Retinal pigment epithelial cell (primary cell): ENCODE measurements at places on chromosomes 3 and 15.

DNA sequence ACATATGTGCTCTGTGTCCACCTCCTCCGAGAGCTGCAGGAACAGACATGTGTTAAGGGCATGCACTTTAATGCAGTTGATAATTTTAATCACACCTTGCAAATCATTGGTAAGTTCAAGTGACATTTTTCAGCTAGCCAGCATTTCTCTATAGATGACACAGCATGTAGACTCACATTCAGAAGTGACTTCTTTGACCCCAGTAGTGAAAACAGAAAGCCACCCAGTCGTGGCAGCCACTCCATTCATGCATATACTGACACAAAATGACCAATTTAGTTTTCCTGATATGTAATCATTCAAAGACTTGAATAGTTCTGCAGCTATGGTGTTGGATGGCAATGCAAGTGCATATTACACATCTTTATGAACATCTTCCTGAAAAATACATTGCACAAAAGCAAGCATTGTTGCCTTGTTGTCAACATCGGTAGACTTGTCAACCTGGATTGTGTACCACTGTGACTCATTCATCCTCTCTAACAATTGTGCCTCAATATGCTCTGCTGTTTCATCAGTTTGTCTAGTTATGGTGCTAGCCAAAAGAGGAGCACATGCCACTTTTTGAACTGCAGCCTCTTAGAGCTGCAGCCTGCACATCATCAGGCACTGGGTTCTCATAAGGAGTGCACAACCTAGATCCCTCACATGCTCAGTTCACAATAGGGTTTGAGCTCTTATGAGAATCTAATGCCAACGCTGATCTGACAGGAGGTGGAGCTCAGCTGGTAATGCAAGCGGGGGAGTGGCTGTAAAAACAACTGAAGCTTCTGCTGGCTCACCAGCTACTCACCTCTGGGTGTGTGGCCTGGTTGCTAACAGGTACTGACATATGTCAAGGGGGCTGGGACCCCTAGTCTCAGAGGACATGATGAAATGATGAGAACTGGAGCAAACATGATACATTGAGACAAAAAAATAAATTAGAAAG, 622.0 kb downstream of the PYDC2 start:
- no peak for DNase-seq

DNA sequence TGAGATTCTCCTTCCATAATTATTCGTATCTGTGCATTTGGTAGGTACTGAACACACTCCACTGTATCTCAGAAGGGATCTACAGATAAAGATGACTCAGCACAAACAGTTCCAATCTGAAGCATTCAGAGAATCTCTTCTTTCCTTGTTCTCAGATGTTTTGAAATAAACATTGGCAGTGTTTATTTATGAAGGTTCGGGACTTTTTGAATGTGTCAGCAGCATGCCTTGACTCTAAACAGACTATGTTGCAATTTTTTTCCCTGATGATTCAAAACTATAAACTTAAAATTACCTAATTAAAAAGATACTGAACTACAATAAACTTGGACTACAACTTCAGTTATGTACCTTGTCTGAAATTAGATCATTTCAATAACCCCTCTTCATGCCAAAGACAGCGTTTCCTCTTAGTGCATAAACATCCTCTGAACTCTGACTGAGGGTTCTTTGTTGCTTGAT, 612.9 kb upstream of the TBL1XR1 start:
- DNase-seq: no peak

DNA sequence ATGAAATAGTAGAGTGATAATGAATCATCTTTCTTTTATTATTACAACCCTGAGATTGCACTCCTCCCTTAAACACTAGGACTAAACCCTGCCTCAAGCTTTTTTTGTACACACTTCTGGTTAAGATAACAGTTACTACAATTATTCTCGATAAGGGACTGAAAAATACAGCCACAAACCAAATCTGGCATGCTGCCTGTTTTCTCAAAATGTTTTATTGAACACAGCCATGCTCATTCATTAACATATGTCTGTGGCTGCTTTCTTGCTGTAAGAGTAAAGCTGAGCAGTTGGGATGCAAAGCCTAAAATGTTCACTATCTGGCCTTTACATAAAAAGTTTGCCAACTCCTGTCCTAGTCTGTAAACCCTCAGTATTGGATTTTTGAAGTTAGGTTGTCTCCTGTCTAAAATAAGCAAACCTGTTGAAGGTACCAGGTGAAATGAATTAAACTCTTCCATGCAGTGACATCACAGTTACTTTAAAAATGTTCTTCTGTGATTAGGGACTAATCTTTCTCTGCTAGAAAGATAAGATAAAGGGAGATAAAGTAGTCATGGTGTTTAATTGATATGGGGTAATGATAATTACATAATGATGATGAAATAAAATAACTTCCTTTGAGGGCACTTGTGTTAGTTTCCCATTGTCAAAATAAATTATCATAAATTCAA, 218.2 kb downstream of the STXBP5L start:
- DNase-seq: no peak

DNA sequence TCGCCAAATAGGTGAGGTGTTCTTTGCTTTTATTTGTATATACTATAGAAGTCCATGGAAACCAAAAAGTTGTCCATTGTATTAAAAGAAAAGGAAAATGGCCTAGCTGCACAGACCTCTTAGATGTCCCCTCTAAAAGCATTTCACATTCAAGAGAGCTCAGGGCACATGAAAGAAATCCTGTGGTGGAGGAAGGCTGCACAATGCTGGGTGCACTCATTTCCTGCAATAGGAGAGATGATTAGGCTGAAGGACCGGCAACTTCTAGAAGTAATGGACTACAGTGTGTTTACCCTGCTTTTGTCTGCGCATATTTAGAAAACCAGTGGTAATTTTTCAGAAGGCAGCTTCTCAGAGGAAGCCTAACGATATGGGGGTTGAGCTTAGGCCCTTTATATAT, 25.4 kb downstream of the PPM1L start:
- no peak for DNase-seq

DNA sequence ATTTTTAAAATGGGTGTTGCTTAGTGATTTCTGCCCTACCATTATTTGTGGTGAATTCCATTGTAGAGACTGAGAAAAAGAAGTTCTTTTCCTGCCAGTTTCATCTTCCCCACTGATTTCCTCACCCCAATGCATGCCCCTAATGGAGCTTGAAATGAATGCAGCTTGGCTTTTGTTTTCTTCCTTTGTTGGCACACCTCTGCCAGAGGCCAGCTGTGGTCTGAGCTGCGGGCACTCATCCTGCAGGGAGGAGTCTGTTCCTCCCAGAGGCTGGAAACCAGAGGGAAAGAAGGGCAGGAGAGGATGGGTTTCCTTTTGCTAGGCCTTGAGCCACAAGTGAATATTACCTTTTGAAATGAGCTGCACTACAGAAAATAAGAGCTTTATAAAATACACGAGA, 9.3 kb upstream of the ST8SIA2 start:
- no peak for DNase-seq

- DNase-seq: no peak
These were observed 75.3 kb upstream of the BOC start for GRCh38 chr3:113136071-113136470.

DNA sequence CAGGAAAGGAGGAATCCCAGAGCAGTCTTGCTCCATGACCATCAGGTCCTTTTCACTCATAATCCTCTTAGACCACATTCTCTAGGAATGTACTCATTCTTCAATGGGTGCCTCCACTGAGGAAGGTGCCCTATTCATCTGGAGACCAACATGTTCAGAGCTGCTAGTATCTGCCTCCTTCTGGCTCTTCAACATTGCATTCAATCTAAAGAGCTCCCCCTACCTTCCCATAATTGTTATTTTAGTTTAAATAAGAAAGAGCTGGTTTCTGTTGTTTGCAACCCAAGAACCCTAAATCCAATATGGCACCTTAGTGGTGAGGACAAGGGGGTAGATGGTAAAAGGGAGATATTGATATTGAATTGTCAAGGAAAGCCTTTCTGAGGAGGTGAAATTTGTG, 67.6 kb downstream of the SCN11A start:
- DNase-seq: no peak

DNA sequence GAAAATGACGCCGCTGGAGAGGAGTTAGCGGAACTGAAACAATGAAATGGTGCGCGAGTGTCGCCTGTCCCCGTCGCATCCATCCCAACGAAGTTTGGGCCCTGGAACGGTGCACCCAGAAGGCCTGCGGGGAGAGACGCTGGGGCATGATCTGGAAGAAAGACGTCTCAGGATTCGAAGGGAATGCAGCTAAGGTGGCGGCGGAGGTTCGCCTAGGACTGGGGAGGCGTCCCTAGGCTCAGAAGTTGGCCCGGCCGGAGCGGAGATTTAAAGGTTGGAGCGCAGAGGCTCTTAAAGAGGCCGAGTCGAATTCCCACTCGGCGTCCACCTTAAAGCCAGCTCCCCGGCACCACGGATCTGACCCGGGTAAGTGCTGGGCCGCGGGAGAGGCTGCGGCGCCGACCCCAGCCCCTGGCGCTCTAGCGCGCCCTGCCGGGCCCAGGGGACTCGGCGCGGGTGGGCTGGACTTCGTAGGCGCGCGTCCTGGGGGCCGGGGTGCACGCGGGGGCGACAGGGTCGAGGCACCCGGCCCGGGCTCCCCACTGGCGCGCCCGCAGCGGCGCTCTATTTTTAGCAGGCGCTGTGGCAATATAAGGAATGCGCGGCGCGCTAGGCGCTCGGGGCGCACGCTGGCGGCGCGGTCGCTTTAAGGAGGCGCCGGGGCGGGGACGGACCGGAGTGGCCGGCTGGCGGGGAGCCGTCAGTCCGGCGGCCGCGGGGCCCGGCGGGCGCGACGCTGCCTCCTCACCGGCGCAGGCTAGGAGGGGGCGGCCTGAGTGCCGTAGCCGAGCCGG, at the start of gene MRAS:
TSS of gene MRAS (plus strand) at position 620 of the 794 bp plus-strand sequence. CDS start 24,305 bp downstream, outside the sequence.
- no peak for DNase-seq

DNA sequence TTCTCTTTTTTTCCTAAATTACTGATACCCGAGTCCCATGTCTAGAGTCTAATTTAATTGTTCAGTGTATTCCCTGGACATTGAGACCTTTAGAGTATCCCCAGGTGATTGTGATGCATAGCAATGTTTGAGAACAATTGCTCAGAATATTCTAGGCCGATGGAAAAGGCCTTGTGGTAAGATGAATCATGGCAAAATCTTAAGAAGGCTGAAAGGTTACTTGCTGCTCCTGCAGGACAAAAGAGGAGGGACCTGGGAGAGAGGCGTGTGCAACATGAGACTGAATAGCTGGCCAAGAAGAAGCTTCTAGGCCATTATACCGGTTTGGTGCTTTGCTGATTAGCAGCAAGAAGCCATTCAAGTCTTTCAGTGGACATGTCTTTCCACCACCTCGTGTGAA, 256.6 kb downstream of the ROBO2 start:
- no peak for DNase-seq

- DNase-seq: no peak
These were observed 244.4 kb upstream of the STAC start for GRCh38 chr3:36135863-36136262.

DNA sequence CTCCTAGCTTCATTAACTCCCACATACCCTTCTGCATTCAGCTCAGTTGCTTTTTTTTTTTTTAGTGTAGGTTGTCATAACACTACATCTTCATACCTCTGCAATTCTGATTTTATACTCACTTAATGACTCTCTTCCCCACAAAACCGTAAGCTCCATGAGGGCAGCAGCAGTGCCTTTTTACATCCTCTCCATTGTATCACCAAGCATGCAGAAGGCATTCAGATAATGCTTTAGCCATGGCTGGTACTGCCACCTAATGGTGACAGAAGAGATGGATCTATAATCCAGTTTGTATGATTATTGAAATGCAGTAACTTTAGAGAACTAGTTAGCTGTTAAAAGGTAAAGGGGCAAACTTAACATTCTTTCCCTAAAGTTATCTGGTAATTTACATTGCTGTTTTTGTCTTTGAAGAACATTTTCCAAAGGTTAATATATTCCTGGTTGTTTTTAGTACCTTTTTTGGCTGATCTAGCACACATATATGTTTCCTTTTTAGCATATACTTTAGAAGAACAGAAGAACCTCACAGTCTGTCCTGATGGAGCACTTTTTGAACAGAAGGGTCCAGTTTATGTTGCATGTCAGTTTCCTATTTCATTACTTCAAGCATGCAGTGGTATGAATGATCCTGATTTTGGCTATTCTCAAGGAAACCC, 36.8 kb downstream of the ATP1B3 start:
- DNase-seq: no peak

DNA sequence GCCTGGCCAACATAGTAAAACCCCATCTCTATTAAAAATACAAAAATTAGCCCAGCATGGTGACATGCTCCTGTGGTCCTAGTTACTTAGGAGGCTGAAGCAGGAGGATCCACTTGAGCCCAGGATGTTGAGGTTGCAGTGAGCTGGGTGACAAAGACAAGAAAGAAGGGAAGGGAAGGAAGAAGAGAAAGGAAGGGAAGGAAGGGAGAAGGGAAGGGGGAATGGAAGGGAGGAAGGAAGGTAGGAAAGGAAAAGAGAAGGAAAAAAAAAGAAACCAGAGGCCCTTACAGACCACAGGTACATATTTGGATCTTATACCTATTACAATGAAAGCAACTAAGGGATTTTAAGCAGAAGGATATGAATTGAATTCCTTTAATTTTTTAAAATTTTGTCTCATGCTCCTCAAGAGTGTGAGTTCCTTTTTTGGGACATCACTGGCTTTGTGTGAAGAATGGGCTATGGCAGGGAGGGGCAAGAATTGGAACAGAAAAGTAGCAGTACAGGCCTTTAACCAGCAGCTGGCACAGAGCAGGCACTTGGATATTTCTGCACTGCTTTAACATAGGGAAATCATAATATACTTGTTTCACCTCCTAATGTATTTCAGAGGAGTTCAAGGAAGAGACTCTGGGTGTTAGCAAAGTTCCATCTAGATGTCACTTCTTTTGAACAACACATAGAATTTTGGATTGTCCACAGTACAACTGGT, 7.9 kb downstream of the RAB27A start:
- DNase-seq: no peak

GRCh38 chr3:194369522-194370279, at the start of gene LRRC15:
TSS of gene LRRC15 (minus strand) at chr3:194369743. CDS start at chr3:194361043, 8,700 bp downstream.
- DNase-seq: peak; percentile 82

- no peak for DNase-seq
These were observed 9.2 kb upstream of the ATP2B2 start for GRCh38 chr3:10514407-10515069.

DNA sequence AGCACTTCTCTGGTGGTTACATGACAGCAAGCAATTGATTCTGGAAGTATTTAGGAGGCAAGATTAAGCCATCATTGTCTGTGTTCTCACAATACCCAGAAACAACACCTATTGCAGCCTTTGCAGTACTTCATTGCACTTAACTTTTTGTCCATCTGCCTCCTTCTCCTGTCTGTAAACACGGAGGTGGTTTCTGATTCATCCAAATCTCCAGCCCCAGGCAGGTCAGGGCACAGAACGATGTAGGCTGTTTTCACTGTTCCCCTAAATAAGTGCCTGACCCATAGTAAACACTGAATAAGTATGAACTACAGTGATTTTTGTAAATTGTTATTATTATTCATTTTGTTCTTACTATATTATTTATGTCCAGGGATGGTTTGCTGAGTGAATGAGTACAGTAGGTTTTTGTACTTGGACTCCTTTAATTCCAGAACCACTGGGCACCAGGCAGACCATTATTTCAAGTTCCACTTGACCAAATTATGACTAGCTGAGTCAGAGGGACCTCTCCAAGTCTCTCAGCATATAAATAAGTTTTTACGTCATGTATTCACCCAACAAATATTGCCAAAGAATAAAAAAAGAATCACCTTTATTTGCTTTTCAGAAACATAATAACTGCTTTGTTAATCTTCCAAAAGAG, 283.3 kb upstream of the TRIM42 start:
- no peak for DNase-seq
